OCI-M1 (cell line): ENCODE measurements at places on chromosomes 7 and 10.
A peak's percentile ranks its signal among the peaks of the same experiment; 100 is the strongest.

DNA sequence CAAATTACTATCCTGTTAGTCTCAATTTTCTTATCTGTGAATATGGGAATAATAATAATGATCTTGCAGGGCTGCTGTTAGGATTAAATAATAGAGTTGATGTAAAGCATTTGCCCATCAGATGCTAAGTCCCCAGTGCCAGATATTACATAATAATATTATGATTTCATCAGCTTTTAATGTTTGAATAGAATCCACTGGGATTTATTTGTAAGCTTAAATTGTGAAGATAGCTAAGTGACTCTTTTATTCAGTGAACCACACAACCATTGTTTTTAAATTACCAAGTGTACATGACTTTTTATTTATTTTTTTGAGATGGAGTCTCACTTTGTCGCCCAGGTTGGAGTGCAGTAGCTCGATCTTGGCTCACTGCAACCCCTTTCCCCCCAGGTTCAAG, 510.3 kb upstream of the DPP6 start:
- DNase-seq: no peak

DNA sequence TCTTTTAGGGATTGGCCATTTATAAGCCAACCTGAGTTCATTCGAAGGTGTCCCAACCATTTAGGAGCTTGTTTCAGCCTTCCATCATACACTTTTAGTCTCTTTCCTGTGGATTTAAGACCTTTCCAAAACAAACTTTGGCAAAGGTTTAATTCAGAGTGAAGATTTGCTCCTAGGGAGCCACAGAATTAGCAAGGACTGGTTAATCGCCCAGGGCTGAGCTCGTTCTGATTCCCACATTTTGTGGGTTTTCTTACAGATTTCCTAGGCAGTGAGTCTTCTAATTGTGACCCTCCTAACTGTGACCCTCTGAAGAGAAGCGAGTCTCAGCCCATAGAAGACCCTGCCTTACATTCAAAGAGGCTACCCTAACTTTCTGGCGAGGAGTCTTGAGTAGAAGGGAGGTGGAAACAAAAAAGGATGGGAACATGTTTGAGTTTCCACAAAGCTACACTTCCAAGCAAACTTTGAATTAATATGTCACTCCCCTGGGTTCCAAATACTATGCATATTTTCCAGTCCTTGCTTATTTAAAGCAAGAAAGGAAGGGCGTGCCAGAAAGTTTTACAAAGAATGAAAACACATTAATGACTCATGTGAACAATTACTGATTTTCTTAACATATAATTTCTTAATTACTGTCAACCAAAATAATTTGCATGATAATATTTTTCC, 118.3 kb downstream of the ARID5B start:
- DNase-seq: no peak

DNA sequence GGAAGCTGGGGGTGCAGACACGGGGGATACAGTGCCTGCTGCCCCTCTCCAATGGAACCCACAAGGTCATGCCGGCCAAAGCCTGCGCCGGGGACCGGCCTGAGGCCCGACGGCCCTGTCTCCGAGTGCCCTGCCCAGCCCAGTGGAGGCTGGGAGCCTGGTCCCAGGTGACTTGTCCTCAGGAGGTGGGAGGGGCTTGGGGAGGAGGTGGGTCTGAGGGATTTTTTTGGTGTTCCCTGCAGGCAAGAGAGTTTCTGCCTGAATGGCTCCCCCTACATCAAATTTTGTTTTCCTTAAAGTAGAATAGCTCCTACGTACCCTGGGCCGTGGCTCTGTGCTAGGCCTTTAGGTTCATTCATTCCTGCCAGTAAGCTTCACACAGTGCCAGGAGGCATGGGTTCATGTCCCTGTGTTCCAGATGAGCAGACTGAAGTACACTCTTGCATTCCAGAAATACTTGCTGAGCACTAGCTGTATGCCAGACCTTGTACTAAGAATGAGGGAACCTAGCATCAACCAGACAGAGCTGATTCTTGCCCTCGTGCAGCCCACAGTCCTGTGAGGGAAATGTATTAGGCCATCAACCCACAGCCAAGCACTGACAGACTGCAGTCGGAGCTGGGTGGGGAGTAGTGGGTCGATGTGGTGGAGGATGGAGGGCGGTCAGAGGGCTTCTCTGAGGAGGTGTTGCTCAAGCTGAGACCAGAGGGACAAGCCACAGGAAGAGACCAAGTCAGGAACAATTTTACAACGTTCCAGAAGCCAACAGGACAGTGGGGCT, 31.1 kb downstream of the TBATA start:
- DNase-seq: no peak

- peak; percentile 88 for DNase-seq
Observed at GRCh38 chr7:65953001-65953720, 28.9 kb downstream of the GUSB start.

- DNase-seq: no peak
Observed at GRCh38 chr10:55398497-55398882, 597.5 kb upstream of the PCDH15 start.

- DNase-seq: no peak
Observed at GRCh38 chr7:19852192-19852591, 78.8 kb upstream of the TMEM196 start.

DNA sequence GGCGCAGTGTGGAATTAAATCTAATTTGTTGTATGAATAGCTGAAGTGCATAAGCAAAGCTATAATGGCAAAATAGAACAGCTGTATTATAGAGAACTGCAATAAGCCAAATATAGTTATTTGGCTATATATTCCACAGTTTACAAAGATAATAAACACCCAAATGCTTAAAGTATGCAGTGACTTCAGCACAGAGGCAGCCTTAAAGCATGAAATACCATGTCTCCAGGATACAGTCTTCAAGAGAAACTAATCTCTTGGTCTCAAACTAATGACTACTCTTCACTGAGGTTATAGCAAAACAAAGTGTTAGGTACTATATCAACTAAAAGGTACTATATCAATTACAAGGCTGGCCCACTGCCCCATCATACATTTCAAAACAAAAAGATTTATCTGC, 48.0 kb downstream of the NT5C2 start:
- no peak for DNase-seq

DNA sequence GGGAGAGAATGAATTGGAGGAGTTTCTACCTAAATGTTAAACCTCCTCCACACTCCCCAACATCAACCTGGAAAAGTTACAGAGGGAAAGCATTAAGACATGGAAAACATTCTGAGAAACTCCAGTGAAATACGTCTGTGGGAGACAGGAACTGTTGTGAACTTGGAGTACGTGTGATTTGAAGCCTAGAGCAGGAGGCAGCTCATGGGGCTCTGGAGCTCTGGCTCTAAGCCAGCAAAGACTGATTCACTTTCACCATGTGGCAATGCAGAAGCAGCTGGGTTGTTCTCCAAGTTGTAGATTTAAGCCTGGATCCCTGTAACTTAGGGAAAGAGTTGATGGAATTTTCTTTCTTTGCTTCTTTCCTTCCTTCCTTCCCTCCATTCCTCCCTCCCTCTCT, 503.2 kb downstream of the NRG3 start:
- no peak for DNase-seq

GRCh38 chr10:30027057-30028005, 32.1 kb downstream of the JCAD start:
- DNase-seq: peak; percentile 13

GRCh38 chr10:101961591-101962498, 94.1 kb downstream of the ARMH3 start:
- DNase-seq: no peak

- no peak for DNase-seq
Observed at GRCh38 chr10:133461027-133461426, 7.3 kb downstream of the SCART1 start.

DNA sequence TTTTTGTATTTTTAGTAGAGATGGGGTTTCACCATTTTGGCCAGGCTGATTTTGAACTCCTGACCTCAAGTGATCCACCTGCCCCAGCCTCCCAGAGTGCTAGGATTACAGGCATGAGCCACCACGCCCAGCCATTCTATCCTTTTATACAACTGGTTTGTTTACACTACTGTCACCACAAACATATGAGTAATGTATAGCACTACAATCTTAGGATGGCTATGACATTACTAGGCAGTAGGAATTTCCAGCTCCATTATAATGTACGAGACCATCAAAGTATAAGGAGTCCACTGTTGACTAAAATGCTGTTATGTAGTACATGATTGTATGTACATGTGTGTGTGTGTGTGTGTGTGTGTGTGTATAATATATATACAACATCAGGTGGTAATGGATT, 1126.1 kb upstream of the LRRN3 start:
- no peak for DNase-seq

- DNase-seq: no peak
Observed at GRCh38 chr10:44498222-44498621, 113.3 kb upstream of the CXCL12 start.

- peak; percentile 59 for DNase-seq
Observed at GRCh38 chr7:150368884-150369747, 494 bp downstream of the REPIN1 start.

DNA sequence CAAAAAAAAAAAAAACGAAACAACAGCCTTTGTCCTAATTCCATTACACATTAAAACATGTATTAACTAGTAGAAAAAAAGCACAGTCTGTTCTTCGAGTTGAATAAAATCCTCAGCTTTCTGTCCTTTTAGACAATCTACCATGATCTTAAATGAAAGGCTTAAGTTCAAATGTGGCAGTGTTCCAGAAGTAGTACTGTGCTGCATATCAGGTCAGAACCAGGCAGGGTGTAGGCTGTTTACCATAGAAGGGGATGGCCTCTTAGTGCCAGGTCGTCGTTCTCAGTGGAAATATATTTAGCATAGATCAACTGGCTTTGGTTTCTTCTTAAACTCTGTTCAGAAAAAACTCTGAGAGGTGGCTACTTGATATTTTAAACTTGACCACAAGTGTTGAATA, 612.0 kb downstream of the CNTNAP2 start:
- DNase-seq: peak; percentile 32

DNA sequence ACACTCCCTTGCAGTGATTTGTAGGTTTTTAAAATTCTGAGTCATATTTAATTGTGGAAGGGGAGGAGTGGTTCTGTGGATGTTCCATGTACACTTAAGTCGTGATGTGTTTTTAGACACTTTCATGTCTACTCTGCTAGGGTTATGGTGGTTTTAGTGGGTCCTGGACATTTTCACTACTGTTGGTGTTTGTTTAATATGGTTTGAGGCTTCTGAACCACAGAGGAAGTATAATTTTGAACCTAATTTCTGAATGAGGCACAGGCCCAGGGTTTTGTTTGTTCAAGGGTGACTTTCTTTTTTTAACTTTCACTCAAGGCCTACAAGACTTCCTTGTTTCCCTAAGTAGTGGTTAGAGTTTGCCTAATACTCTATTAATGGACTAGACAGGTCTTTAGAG, 13.3 kb downstream of the SLC26A5 start:
- no peak for DNase-seq

DNA sequence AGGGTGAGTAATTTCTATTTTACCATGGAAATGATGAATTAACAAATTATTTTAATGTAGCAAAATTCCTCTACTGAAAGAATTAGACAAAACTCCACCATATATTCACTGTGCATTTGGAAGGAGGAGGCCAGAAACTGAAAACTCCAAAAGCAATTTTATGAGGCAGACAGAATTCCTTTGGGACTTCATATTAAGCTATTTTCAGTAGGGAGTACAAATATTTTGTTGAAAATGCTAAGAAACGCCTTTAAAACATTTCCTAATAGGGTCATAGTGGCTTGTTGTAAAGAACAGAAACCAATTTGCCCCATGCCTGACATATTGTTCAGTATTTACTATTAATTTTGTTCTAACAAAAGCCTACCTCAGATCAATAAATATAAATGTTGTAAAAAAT, 117.8 kb downstream of the TES start:
- DNase-seq: no peak

DNA sequence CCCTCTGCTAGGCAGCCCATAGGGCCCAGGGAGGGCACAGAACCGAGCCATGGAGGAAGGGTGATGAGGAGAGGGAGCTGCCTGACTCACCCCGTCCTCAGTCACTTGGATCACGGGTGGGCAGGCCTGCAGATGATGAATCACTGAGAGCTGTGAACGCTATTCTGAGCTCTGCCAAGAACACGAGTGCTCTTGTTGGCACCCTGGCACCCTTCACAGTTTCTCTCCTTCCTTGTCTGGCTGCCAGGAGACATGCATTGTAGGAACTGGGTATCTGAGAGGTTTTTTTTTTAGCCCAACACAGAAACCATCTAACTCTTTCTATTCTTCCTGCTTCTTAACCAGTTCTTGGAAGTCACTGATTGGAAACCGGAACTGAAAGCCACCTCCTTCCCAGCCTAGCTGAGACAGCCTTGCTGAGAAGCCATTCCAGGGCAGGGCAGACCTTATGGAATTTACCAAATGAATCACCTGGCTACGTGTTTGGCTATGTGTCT, 82.1 kb downstream of the SLC37A3 start:
- peak; percentile 8 for DNase-seq

DNA sequence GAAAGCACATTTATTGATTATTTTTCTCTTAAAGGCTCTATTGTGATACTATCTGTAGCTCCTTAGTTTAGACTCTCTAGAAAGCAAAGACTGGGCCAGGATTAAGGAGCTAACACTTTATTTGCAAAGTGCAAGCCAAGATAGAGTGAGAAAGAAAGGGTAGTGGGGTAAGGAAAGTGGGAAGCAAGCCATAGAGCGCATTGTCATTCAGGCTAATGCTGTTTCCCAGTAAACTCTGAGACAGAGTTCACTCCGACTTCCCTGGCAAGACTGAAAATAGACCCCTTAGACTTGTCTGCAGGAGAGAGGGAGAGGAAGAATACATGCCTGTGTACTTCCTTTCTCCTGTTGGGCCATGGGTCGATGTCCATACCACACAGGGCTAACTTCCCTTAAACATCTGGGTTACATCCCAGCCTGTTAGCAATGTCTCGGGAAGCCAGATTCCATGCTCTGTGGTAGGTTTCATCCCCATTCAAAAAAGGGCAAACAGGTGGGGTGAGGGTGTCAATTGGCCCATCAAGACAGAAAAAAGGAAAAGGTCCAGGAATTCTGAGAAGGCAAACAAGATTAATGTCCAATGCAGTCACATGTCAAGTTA, 875.8 kb upstream of the CELF2 start:
- no peak for DNase-seq

- DNase-seq: peak; percentile 4
Observed at GRCh38 chr7:152180587-152180986, 155.1 kb downstream of the GALNT11 start.

DNA sequence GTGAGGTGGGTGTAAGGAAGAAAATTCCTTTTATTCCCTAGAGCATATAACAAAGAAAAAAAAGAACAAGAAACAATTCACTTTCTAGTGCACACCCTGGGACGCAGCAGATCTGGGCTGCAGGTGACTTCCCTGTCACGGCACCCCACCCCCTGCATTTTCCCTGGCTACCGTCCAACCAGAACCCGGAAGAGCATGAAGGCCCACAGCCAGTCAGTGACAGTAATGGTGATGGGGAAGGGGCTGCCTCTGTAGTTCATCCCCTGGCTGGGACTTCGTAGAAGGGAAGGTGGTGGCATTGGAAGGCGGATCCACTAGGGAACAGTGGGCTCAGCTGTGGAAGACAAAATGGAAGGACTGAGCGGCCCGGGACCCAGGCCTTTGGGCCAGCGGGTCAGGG, 236.7 kb downstream of the BUB3 start:
- DNase-seq: no peak
